Left lobe of liver (tissue), 2 donors: ENCODE measurements at places on chromosomes 3 and 15. TPM values are rescaled to one million over a fixed set of nuclear protein-coding genes. Genes with fewer than 3 reads are reported as not detected.
A peak's percentile ranks its signal among the peaks of the same experiment; 100 is the strongest.

DNA sequence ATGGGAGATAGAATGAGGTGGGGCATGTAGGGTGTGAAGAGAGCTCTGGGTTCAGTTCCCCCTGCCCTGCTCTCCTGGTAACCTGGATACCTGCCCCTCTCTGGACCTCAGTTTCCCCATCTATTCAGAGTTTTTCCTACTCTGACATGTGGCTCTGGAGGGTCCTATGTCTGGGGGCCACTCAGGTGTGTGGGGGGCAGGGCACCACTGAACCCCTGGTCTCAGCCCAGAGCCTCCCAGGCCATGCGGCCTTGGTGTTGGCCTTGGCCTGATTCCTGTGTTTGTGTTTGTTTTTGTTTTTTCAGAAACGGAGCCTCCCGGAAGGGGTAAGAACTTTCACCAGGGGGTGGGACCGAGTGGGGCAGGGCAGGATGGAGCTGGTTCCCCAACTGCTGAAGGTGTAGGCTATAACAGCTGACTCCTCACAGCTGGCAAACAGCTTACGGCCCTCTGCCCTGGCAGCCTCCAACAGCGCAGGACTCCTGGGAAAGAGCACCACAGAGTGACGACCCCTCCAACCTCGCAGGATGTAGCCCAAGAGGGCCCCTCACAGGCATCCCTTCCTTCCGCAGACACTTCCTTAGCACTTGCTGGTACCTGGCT is 803 bp downstream of the ITIH3 start:
- DNase-seq = peak; percentile 86

DNA sequence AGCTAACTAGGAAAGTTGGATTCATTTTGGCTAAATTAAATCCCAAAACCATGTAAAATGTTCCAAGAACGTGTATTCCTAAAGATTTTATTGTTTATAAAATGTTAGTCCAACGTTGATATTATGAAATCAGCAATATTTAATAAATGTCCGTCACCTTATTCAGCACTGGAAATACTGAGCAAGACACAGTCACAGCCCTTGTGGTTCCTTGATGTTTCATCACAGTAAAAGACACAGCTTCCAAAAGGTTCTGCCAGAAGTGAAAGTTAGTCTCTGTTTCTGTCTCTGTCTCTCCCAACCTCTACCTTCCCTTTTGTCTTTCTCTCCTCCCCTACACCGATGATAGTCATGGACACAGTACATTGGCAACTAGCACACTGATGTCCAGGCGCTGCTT is 82.2 kb upstream of the BOC start:
- no peak for DNase-seq

DNA sequence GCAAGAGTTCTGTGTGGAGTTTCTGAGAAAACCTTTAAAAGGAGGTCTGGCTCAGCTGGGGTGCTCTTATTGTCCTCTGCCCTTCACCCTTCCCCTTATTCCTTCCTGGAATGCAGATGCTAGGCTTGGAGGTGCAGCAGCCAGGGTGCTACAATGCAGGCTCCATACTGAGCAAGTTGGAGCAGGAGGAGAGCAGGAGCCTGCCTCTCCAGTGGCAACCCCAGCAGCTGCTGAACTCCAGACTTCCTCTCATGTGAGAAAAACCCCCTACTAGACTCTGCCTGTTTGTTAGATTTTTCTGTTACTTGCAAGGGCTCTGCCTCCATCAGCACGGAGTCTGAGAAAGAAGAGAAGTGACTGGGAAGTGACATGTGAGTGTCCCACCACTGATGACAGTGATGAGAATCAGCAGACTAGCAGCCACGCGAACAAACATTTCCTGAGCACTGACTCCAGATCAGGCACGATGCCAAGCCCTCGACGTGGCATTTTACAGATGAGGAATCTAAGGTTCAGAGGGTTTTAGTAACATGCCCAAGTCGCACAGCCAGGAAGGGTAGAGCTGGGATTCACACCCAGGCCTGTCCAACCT is 16.1 kb upstream of the RARRES1 start:
- no peak for DNase-seq

DNA sequence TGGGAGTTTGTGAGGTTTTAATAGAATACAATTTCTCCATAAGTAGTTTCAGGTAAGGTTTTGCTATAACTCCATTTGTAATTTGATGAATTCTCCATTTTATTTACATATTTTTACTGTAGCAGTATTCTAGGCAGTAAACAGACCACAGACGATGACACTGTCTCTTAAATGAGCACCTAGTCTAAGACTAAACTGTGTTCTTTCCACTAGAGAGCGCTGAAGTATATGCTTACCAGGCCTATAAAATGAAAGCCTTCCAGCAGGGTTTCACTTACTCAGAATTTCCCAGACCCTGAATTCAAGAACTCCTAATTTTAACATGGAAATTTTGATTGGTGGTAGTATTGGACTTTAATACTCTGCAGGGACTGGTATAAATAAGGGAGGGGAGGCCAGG is 41.6 kb downstream of the POLG start:
- DNase-seq = no peak

- DNase-seq = no peak
Observed at GRCh38 chr3:112979244-112979832, 4.4 kb upstream of the CD200R1 start.

DNA sequence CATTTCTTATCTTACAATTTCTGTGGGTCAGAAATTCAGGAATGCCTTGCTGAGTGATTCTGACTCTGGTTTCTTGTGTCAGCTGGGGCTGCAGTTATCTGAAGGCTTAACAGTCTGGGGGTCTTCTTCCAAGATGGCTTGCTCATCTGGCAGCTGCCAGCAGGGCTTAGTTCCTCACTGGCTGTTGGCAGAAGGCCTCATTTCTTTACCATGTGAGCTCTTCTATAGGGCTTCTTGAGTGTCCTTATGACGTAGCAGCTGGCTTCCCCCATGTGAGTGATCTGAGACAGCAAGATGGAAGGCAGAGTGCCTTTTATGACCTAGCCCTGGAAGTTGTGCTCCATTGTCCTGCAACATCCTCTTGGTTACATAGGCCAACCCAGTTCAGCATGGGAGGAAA is 82.0 kb upstream of the PDZRN3 start:
- no peak for DNase-seq

ARL13B gene
- total RNA-seq = 4.2 TPM

- no peak for DNase-seq
Observed at GRCh38 chr15:70267879-70268278, 170.2 kb upstream of the TLE3 start.

GRCh38 chr3:26535151-26535550 is 87.4 kb upstream of the LRRC3B start:
- DNase-seq = no peak

- no peak for DNase-seq
Observed at GRCh38 chr15:89109238-89109637, 21.0 kb downstream of the ABHD2 start.
